ENCODE measurements at places on chromosomes 4 and X.

GRCh38 chr4:54110019-54110416 is 10.1 kb downstream of the GSX2 start:
- DNase-seq = no peak

GRCh38 chrX:154373340-154374306 is 811 bp downstream of the FLNA start:
- DNase-seq = no peak

DNA sequence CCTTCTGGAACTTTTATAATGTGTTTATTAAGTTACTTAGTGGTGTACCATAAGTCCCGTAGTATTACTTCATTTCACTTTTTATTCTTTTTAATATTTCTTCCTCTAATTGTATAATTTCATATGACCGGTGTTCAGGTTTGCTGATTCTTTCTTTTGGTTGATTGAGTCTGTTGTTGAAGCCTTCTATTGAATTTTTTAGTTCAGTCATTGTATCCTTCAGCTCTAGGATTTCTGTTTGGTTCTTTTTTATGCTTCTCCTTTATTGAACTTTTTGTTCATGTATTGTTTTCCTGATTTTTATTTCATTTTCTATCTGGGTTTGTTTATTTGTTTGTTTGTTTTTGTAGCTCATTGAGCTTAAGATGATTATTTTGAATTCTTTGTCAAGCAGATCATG is 8.8 kb downstream of the CEP44 start:
- no peak for DNase-seq

GRCh38 chrX:8179656-8180055 is 8.6 kb upstream of the VCX2 start:
- DNase-seq = no peak

GRCh38 chr4:39932776-39933402 is 44.8 kb downstream of the PDS5A start:
- DNase-seq = no peak

- DNase-seq = no peak
These were observed 130.6 kb upstream of the STX18 start for GRCh38 chr4:4672402-4672801.

- DNase-seq = no peak
These were observed 26.1 kb downstream of the SMARCA5 start for GRCh38 chr4:143539670-143540023.

DNA sequence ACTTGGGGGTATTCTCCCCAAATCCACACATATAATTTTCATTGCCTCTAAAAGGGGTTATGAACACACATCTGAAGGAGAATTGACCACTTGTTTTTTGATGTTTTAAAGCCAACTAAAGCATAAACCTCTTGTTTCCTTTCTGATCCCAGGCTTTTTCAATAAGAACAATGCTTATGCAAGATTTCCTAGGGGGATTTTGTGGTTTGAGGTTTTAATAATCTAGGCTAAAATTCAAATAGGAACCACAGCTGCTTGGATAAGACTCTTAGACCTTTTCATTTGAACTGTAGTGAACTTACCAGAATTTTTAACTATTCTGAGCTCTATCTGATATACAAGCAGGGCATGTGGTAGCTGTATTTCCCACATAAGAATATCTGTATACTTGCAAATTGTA is 651.1 kb downstream of the ANKRD50 start:
- no peak for DNase-seq

- DNase-seq = no peak
These were observed 64.1 kb downstream of the TNIP2 start for GRCh38 chr4:2691952-2692435.

DNA sequence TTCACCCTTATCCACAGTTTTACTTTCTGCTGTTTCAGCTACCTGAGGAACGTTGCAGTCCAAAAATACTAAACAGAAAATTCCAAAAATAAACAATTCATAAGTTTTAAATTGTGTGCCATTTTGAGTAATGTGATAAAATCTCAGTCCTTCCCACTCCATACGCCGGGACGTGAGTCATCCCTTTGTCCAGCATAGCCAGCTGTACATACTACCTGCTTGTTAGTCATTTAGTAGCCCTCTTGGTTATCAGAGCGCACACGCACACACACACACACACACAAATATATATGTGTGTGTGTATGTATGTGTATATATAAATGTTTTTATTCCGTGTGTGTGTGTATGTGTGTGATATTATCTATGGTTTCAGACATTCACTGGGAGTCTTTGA is 4.8 kb upstream of the CCSER1 start:
- no peak for DNase-seq

DNA sequence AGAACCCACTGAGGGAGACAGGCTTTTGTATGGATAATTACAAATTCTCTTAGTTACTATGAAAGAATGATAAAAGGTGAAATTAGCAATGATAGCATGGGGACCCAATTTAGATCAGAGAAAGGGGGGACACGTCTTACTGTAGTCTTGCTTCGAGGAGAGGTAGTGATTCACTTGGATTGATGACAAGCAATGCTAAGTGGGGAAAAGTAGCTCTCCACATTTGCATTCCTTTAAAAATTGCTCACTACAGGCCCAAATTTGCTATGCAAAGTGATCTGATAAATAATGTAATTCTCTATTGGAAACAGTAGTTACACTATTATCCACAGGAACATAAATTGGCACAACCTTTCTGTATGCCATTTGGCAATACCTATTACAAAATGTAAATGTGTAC is 42.5 kb upstream of the MAP3K15 start:
- DNase-seq = no peak

DNA sequence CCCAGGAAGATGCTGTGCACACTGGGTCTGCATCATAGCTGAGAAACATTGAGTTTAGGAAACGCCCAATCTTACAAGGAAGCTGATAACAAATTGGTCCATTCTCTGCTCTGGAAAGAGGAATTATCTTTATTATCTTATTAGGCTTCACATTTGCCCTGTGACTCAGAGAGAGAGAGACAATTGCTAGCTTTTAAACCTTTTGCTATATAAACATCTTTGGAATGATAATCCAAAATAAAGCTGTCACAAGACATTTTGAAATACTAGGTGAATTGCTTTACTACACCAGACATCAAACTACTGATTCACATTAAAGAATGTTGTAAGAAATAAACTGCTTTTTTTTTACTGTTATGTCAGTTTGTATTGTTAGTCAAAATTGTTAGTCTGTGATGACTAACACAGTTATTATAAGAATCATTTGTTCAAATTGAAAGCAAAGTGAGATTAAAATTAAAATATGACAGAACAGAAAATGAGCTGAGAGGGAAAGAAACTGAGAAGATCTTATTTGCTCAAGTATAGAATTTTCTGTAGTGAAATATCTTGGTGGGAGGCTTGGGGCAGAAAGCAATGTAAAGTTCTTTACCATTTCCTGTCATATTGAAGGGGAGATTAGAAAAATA is 765.4 kb upstream of the PCDH10 start:
- DNase-seq = no peak

GRCh38 chrX:107850422-107850765 is 24.7 kb downstream of the MID2 start:
- DNase-seq = no peak

DNA sequence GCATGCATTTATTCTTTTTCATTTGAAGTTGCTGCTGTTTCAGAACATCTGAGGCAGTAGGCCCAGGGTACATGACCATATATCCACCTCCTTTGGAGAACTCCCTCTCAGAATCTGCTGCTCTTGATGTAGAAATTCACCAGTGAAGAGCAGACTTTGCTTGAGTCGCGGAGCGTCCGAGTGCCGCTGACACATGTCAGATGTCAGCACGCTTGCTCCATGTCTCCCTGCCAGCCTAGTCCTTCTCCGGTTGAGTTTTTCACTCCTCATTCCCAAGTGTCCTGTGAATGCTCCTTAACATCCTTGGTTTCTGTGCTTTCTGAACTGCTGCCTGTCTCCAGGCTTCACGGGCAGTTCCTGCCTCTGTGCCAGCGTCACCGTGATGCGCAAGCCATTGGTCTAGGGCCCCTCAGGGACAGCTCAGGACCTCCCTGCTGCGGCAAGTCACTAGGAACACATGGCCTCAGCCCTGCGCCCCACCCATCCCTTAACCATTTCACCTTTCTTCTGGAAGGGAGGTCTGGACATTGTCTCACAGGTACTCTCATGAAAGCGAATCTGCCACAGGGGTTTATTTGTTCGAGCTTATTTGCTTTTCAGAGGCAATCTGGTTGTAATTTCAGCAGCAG is 93.1 kb upstream of the RBPJ start:
- DNase-seq = no peak

GRCh38 chr4:74934016-74934831 is 1.3 kb downstream of the PARM1 start:
- no peak for DNase-seq

GRCh38 chrX:9612146-9612505 is 147.3 kb downstream of the TBL1X start:
- DNase-seq = no peak

DNA sequence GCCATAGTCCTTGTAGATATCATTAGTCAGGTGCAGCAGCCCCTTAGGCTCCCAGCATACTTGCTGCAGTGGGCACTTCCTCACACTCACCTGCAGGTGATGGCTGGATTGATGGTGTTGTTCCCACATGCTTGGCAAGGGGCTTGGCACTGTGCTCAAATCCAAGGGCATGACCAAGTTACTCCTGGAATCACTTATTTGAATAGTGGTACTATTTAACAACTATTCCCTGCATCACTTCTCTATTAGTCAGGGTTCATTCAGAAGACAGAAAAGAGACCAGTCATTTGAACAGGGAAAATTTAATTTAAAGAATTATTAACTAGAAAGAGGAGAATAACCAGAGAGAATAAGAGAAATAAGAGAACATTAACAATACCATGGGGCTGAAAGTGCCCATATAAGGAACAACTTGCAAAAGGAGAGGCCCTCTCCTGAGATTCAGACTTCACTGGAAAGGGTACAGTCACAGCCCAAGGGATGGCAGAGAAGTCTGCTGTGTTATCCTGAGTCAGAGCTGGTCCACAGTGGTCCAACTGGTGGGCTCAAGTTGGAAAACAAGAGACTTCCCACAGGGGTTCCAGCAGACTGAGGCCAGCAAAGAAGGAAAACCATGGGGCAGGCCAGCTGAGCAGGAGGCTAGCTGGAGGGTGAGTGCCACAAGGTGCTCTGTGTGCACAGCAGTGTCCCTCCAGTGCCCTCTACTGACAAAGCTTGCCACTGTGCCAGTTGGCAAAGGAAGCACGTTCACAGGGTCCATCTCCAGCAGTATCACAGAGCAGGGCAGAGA is 9.8 kb downstream of the SPP1 start:
- peak; percentile 63 for DNase-seq

DNA sequence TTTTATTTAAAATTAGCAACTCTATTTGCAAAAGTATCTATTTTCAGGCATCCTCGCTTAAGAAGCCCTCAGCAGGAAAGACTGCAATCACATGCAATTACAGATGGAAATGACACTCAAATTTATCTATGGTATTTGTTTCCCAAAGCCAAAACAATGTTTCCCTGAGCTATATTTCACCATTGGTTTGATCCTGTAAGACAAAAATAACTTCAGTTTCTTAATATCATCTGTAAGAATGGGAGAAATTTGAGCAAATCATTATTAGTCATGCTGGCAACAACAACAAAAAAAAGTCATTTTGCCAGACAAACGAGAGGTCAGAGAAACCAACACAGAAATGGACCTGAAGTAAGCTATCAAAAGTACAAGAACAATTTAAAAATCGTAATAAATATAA is 204.1 kb downstream of the NR3C2 start:
- no peak for DNase-seq

GRCh38 chr4:153228512-153229140 is 24.4 kb downstream of the TRIM2 start:
- DNase-seq = no peak

- DNase-seq = no peak
These were observed 1443.5 kb upstream of the IGFBP7 start for GRCh38 chr4:58553679-58554078.

DNA sequence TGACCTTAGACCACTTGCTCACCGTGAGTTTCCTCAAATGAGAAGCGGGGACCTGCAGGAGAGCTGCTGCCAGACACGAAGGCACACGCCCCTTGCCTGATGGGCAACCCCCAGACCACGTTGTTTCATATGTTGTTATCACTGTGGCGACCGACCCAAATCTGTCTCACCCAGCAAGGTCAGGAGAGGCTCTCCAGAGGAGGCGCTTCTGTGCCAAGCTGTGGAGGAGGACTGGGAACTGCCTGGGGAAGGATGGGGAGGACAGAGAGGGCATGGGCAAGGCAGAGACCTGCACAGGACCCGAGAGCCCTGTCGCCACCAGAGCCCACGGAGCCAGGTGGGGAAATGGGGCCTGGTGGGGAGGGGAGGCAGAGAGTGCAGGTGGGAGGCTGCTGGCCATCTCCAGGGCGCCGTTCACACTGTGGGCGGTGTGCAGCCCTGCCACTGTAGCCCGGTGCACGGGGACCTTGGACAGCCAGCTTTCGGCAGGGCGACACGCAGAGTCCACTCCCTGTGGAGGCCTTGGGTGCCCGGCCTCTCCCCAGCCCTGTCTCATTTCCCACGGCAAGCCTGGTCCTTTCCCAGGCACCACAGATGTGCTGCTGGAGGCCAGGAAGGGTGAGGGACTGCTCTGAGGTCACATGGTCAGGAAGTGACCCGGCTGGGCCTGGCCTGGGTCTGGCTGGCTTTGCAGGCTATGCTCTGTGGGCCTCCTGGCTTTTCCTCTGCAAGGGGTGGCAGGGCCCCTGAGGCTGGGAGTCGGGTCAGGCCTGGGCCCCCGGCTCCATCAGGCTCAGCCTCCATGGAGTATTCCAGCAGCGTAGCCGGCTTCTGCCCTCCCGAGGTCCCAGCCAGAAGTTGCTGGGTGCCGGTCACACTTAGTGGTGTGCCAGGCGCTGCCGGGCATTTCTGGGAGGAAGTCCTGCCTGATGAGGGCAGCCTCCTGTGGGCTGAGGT is 3.2 kb downstream of the HTRA3 start:
- no peak for DNase-seq

DNA sequence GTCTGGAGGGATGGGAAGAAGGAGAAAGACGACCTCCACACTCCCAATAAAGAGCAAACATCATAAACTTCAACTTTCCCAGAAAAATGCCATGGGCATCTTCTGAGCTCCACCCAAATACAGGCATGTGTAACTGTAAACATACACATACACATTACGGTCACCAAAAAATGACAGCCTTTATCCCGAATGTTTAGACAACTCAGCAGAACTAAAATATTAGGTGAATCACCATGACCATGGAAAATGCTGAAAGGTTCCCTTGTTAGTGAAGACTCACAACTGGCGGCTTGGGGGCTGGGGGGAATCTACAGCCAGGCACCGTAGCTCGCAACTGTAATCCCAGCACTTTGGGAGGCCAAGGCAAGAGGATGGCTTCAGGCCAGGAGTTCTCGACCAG is 33.0 kb downstream of the PRKX start:
- no peak for DNase-seq

- DNase-seq = no peak
These were observed 228.1 kb downstream of the THOC2 start for GRCh38 chrX:123504630-123505270.

- DNase-seq = no peak
These were observed 76.3 kb downstream of the LCORL start for GRCh38 chr4:17945303-17945702.

- no peak for DNase-seq
These were observed 328.5 kb upstream of the FGF16 start for GRCh38 chrX:77118686-77119085.

- no peak for DNase-seq
These were observed 27.8 kb upstream of the SLC2A9 start for GRCh38 chr4:10048941-10049697.

Measured in T-helper 2 cell (primary cell).